Stimulated activated CD4-positive, alpha-beta T cell treated with anti-CD3 and anti-CD28 coated beads, TNF-alpha, amount 100 ng/mL, for 24 hours (primary cell): ENCODE measurements at places on chromosomes 7 and 10.
A peak's percentile ranks its signal among the peaks of the same experiment; 100 is the strongest.

DNA sequence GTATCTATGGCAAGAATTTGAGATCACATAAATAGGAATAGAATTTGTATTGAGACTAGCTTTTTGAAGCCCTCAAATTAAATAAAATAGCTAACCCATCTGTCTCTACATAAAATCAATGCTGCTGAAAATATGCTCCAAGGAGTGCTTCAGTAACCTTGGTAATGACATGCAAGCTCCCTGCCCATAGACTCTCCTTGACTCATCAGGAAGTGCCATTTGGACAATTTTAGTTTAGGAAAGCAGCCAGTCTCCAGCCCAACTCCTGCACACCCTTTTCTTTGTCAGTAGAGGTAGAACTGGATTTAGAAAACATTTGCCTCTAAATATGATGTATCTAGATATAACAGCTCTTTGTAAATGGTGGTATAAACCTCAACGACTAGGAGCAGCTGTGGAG lies 69.9 kb upstream of the PTPRZ1 start:
- DNase-seq, result no peak

- peak; percentile 15 for DNase-seq
These were observed 82.9 kb downstream of the KIAA1549 start for GRCh38 chr7:138898255-138898654.

- DNase-seq, result no peak
These were observed 328.2 kb downstream of the TNS3 start for GRCh38 chr7:47253650-47254080.

- DNase-seq, result no peak
These were observed 30.9 kb downstream of the MRPS33 start for GRCh38 chr7:140983802-140984201.

GRCh38 chr10:34727595-34728033 lies 87.5 kb downstream of the PARD3 start:
- no peak for DNase-seq

DNA sequence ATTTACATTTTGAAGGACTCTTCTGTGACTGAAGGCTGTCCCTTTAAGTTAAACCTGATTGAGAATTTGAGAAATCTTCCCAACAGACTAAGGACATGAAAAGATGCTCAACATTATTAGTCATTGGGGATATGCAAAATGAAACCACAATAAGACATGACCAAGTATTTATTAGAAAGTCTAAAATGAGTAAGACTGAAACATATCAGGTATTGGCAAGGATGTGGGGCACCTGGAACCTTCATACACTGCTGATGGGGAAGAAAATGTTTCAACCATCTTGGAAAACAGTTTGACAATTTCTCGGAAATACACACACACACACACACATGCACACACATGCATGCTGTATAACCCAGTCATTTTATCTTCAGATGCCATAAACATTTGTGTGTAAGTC lies 132.1 kb upstream of the CDK6 start:
- no peak for DNase-seq

DNA sequence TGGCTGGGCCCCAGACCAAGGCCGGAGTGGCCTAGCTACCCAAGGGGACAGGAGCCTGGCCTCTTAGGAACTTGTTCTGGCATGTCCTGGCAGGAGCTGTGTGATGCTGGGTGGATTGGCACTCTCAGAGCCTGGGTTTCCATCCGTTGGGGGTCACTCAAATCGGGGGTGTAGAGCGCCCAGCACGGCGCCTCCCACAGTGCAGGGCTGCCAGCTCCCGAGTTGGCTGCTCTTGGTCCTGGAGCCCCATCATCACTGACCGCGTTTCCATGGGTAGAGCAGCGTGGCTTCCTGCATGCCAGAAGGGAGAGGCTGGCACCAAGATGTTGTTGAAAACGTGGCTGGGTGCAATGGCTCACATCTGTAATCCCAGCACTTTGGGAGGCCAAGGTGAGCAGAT lies 70.3 kb downstream of the UNCX start:
- DNase-seq, result no peak

- no peak for DNase-seq
These were observed 13.4 kb downstream of the C10orf71 start for GRCh38 chr10:49312246-49312869.

DNA sequence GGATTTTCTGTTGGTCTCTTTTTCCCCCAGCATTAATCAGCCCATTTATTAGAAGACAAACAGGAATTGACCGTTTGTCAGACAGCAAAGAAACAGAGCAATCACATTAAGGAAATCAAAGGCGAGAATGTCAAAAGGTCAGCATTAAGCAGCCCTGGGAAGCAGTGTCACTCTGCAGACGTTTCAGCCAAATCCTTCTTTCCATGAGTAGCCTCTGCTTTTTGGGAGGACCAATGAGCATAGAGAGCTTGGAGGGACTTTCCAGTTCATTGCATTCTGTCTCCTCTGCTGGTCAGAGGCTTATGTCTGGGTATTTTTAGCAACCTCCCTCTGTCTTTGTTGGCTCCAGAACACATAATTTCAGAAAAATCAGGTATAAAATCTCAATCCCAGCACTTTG lies 481.4 kb downstream of the GALNT17 start:
- DNase-seq, result no peak
